ENCODE measurements at places on chromosomes 5 and 9.
A peak's percentile ranks its signal among the peaks of the same experiment; 100 is the strongest.

- DNase-seq = no peak
These were observed 1.5 kb upstream of the PHF19 start for GRCh38 chr9:120878188-120879130.

GRCh38 chr5:91825618-91826017 is 442.5 kb upstream of the ARRDC3 start:
- no peak for DNase-seq

- DNase-seq = no peak
These were observed 367.9 kb upstream of the GRAMD2B start for GRCh38 chr5:126055348-126055729.

GRCh38 chr5:91266184-91266705 is 116.9 kb downstream of the ARRDC3 start:
- DNase-seq = peak; percentile 46

DNA sequence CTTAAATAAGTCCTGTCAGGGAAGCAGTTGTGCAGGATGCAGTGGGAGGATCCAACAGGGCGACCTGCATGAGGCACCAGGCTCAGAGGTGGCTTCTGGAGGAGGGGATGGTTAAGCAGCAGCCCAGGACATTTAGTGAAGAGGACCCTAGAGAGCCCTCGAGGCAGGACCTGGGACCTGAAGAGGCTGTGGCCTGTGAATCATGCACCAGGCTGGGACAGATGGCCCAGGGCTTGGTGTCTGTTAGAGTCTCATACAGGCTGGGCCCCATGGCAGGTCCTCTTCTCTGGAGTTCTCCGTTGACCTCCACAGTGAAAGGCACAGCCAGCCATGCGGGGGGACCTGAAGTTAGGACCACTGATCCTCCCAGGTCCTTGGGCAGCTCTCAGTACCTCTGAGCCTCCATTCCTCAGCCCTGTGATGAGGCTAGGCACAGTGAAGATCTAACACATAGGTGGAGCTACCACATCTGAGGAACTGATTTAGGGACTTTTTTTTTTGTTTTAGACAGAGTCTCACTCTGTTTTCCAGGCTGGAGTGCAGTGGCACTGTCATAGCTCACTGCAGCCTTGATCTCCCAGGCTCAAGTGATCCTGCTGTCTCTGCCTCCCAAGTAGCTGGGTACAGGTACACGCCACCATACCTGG is 60.8 kb upstream of the GARNL3 start:
- no peak for DNase-seq

GRCh38 chr5:181084621-181085195 is 44.6 kb downstream of the BTNL9 start:
- no peak for DNase-seq

DNA sequence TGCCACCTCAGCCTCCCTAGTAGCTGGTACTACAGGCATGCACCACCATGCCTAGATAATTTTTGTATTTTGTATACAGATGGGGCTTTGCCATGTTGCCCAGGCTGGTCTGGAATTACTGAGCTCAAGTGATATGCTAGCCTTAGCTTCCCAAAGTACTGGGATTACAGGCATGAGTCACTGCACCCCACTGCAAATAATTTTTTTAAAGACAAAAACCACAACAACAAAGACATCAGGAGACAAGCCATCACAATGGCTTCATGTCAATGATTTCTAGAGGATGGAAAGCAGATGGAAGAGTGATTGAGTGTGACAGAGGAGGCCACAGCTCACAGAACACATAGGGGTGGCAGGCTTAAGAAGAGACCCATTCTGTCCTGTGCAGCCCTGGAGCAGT is 97.9 kb upstream of the PCSK1 start:
- DNase-seq = no peak

DNA sequence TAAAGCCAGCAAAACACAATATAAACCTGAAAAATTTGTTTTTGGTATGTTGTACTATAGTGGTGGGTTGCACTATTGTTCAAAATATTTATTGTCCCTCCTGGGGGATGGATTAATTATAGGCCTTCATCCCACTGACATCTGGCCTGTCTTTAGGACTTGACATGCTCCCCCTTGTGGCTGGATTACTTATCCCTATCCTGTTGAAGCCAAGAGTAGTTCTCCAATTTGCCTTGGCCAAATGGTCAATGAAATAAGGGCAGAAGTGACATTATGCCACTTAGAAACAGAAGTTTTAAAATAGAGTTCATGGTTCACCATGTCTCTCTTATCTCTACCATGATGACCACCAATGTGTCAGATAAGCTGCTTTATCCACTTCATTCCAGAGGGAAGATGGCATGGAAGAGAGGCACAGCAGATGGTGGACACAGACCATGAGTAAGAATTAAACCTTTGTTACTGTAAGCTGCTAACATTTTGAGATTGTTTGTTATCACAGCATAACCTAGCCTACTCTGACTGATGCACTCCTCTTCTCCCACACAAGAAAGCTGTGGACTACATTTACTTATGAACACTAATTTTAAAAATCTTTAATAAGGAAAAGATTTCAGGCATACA is 29.2 kb upstream of the ARHGEF28 start:
- peak; percentile 39 for DNase-seq

DNA sequence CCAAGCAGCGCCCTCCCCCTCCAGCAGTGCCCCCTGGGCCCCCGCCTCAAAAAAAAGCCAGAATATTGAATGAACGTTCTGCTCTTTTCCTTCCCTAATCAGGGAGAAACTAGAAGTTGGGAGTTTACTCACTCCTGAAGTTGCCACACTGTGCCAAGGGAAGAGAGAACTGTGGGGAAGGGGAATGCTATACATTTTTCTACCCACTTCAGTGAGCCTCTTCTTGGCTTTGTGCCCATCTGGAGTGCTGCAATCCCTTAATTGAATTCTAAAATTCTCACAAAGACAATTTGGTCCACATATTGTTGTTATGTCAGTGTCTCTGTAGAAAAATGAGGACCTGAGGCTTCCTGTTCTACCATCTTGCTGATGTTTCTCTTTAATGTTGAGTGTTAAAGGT is 443.7 kb downstream of the DIRAS2 start:
- no peak for DNase-seq

DNA sequence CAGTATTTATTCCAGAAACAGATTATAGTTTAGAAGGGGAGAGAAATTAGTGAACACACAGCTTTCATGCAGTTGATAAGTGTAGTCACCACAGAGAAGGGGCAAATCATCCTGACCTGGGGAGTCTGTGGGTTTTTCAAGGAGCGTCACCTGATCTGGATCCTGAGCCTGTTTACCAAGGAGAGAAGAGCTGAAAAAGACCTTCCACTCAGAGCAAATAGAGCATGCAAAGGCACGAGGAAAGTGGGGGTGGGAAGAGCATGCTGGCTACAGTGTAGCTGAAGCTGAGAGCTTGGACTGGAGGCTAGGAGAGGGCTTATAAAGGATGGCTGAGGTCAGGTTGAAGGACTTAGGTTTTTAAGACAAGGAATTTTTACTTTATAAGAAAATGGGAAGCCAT is 30.4 kb downstream of the ACO1 start:
- DNase-seq = no peak

DNA sequence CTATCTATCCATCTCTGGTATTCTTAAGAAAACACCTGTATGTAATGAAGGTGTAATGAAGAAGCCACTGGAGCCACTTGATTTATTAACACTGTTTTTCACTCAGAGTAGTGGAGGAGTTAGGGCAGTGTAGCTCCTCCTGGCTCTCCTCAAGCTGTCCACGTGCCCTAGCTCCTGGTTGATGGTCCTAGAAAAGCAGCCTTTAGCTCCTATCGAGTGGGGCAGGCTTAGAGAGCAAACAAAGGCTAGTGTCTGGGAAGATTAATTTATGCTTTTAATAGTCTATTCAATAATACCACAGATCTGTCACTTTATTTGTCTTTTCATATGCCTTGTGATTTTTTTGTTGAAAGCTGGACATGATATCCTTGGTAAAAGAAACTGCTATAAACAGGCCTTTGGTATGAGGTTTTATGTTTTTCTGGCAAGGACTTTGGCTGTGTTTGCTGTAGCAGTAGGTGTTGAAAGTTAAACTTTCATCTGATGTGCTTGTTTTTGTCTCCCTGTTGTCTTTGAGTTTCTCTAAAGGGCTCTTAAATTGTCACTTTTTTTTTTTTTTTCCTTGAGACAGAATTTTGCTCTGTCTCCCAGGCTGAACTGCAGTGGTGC is 141.1 kb downstream of the GCNT1 start:
- no peak for DNase-seq

DNA sequence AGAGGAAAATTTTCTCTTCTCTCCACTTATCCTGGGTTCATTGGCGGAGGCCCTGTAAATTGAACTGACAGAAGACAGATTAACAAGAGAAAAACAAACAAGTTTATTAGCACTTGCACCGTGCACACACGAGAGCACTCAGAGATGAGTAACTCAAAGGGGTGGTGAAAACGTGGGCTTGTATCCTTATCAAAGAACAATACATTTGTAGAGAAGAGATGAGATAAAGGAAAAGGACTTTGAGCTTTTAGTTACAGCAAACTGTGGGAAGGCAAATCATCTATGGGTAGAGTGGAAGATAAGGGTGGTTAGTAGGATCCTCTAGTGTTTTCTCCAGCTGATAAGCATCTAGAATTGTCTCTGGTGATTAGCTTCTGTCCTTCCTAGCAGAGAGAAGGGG is 44.4 kb upstream of the ROR2 start:
- DNase-seq = no peak

DNA sequence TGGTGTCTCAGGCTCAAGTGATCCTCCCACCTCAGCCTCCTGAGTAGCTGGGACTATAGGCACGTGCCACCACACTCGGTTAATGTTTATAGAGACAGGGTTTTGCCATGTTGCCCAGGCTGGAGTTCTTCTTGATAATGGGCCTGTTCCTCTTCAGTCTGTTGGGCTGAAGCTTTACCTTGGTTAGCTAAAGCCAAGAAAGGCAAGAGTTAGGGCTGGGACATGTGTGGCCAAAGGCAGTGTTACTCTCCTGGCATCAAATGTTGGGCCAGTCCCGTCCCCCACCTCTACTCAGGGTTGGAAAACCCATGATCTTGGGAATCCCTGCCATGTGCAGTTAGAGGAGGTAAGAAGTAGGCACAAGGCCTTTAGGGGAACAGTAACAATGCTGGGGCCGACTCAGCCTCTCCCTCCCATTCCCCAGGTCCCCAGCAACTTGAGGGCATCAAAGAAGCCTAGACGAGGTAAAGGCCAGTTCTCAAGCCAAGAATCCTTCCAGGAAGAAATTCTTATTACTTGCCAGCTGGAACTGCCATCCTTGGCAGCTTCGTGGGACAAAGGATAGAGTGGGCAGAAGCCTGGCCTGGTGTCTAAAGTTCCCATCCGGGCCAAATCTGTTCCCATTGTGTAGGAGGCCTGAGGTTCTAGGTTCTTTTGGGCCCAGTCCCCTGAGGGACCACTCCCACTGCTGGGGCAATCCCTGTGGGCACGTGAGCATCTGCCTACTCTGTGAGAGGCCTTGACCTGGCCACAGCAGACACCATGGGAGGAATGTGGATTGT is 4.5 kb downstream of the EGR1 start:
- peak; percentile 92 for DNase-seq

DNA sequence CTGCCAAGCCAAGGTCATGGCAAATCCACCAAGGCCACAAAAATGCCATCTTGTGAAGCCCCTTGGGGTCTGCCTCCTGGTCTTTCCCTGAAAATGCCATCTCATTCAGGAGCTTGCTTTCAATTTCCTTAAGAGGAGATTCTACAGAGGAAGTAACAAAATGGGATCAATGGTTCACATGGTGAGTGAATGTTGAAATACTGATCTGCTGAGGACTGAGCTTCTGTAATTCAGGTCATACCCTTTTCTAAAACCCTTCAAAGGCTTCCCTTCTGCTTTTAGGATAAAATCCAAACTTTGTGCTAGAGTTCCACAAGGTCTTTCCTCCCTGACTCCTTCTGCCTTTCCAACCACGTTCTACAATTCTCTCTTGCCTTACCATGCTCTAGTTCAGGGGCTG is 24.7 kb upstream of the NR3C1 start:
- DNase-seq = no peak

- no peak for DNase-seq
These were observed 29.5 kb downstream of the NIM1K start for GRCh38 chr5:43221502-43221901.

DNA sequence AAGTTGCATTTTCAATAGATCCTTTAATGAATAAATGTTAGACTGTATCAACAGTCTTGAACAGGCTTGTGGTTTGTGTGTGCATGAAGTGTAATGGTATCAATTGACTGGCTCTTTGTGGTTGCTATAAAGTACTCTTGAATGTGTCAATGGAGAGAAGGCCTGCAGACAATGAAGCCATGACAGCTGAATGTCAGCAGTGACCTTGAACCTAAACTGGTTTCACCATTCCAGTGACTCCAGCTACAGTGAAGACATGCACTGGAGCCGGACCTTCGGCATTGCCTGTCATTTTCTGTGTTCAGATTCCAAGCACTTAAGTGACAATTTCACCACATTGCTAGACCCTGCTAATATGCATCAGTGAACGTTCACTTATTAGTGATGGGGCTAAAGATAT is 276.0 kb upstream of the TMEM161B start:
- DNase-seq = no peak

- DNase-seq = no peak
These were observed 142.7 kb downstream of the C5orf15 start for GRCh38 chr5:133825631-133826289.

GRCh38 chr9:27203783-27204182 is 93.2 kb downstream of the EQTN start:
- DNase-seq = no peak

- no peak for DNase-seq
These were observed 641 bp downstream of the ATP6V1G1 start for GRCh38 chr9:114588210-114588609.

- DNase-seq = no peak
These were observed 5.7 kb downstream of the WDR41 start for GRCh38 chr5:77486344-77486962.

GRCh38 chr5:159493696-159494095 is 163.4 kb upstream of the IL12B start:
- DNase-seq = no peak

- no peak for DNase-seq
These were observed 36.2 kb upstream of the MEGF9 start for GRCh38 chr9:120750421-120750820.

GRCh38 chr5:132822650-132823480 is 7.6 kb downstream of the SHROOM1 start:
- no peak for DNase-seq

DNA sequence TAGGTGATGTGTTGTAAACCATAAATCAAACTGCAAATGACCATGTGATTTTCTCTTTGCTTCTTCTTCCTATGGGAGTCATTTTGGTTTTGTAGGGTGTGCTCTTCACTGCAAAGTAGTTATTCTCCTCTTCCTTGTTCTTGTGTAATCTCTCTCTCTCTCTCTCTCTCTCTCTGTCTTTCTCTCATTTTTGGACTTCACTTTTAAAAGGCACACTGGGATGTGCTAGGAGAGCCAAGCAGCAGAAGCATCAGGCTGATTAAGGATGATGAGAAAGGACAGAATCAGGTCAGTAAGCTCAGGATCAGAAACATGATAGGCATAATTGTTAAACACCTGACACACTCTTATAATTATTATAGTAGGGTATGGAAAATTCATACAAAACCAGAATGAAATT is 505.3 kb upstream of the ZNF608 start:
- DNase-seq = no peak

DNA sequence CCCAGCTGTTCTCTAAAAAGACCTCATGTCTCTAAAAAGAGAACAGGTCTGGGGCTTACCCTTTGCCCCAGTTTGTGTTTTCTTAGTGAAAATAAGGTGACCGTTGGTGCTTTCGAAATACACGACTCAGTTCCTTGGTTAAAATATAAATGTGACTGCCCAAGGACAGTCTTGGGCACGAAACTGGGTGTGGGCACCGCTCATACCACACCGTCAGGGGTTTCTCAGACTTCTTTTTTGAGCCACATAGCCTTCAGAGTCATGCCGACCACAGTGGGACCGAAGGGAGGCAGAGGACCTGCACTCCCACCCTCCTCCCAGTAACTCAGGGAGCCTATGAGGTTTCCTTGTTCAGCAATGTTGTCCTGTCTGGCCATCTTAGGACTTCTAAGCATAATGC is 6.5 kb downstream of the SNX18 start:
- DNase-seq = no peak

Measured in H4 (cell line).